AG10803 (cell line): ENCODE measurements at places on chromosomes 3 and 15.

GRCh38 chr15:39455471-39455991 is 125.3 kb upstream of the THBS1 start:
- peak; percentile 85 for DNase-seq

GRCh38 chr3:160641665-160642309 is 35.2 kb upstream of the ARL14 start:
- peak; percentile 5 for DNase-seq

GRCh38 chr3:160677459-160677881 is 510 bp downstream of the ARL14 start:
- DNase-seq: peak; percentile 9

GRCh38 chr3:149647285-149647684 is 10.5 kb downstream of the WWTR1 start:
- DNase-seq: no peak

DNA sequence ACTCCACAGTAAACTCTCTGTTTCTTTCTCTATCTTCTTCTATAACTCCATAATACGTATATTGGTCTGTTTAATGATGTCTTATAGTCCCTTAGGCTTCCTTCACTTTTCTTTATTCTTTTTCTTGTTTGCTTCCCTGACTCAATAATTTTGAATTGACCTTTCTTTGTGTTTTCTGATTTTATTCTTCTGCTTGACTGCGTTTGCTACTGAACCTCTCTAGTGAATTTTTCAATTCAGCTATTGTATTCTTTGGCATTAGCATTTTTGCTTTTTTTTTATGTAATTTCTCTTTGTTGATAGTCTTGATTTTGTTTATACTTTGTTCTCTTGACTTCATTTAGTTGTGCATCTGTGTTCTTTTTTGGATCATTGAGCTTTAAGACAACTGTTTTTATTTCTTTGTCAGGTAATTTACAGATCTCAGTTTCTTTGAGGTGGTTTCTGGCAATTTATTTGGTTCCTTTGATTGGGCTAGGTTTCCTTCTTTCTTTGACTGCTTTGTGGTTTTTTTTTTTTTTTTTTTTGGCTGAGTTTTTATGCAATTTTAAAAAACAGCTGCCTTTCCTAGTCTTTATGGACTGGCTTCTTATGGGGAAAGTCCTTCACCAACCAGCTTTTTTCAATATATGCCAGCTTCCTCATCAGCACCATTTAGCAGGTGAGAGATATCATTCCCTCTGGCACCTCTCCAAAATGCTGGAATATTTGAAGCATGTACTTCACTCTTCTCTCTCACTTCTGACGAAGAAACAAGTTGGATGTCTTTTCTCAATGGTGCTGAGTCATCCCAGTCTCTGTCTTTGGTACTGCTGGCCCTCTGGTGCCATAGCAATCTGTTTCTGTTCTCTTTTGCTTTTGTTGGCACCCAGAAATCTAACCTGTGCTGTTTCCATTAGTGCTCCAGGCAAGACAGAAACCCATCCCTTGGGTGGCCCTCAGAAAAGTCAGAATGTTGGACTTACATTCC is 17.6 kb downstream of the RSRC1 start:
- peak; percentile 5 for DNase-seq

GRCh38 chr3:49656541-49657112 is 17.5 kb upstream of the APEH start:
- DNase-seq: no peak

- DNase-seq: no peak
These were observed 76.9 kb downstream of the PIK3R4 start for GRCh38 chr3:130669740-130670139.

- no peak for DNase-seq
These were observed 94.9 kb upstream of the SLC6A11 start for GRCh38 chr3:10721101-10721500.
